ENCODE measurements at places on chromosomes 13 and 19. TPM values are rescaled to one million over a fixed set of nuclear protein-coding genes. Genes with fewer than 3 reads are reported as not detected.

GRCh38 chr19:42226886-42227285 lies 6.8 kb downstream of the ZNF526 start:
- no peak for DNase-seq

GRCh38 chr19:16208064-16208759 lies 10.5 kb downstream of the AP1M1 start:
- DNase-seq: no peak

DNA sequence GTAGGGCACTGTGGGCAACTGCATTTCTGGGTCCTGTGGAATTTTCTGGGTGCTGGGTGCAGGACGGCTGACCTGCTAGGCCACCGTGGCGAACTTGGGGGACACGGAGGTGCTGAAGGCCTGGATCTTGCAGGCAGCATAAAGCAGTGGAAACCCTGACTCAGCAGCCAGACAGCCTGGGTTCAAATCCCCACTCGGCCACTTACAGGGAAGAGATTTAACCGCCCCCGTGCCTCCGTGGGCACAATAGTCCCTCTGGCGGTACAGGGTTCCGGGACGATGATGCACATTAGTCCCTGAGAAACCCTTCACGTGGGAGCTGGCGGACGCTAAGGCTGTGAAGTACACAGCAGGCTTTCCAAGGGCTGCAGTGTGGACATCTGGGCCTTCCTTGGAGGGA lies 3.0 kb downstream of the FAM83E start:
- no peak for DNase-seq

GRCh38 chr13:98155475-98156109 lies 12.7 kb downstream of the FARP1 start:
- no peak for DNase-seq

GRCh38 chr19:19571071-19571786 lies 33.2 kb downstream of the CILP2 start:
- DNase-seq: no peak

- no peak for DNase-seq
Observed at GRCh38 chr13:67150608-67151007, 79.5 kb downstream of the PCDH9 start.

GRCh38 chr13:46664195-46664594 lies 111.2 kb downstream of the LRCH1 start:
- no peak for DNase-seq

- DNase-seq: no peak
Observed at GRCh38 chr19:35293363-35293739, 1.4 kb downstream of the MAG start.

DNA sequence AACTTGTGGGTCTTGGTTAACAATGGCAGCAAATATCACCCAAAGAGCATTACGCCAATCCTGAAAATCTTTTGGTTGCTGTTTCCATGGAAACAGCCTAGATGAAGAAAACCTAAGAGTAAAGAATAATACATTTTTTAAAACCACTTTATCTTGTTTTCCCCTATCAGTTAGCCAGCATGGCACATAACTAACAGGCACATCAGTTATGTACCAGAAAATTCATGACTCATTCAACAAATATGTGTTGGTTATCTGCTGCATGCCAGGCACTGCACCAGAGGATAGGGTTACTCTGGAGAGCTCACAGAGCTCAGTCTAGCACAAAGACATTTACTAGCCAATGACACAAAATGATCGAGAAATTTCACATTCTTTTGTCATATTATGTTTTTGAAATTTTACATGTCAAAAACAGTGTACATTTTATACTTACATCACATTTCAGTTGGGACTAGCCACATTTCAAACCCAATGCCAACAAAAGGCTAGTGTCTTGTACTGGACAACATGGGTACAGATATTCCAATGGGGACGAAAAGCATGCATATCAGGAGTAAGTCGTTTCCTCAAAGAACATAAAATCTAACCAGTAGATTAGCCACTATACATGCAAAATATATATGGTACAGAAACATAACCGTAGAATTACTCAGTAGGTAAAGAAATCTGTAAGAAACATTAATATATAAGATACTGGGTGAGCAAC lies 20.3 kb downstream of the LNX2 start:
- DNase-seq: no peak

- DNase-seq: no peak
Observed at GRCh38 chr19:32172566-32173160, 172.7 kb upstream of the ZNF507 start.

GRCh38 chr19:4528843-4529242 lies 6.2 kb downstream of the PLIN5 start:
- no peak for DNase-seq

GRCh38 chr13:98411617-98412265 lies 165.2 kb downstream of the STK24 start:
- DNase-seq: no peak

Gene LRCH1
- 30.1 TPM for polyA plus RNA-seq

Gene ZNF471
- 21.7 TPM for polyA plus RNA-seq

Gene ZFP28
- polyA plus RNA-seq: 14.2 TPM

Gene NKPD1
- polyA plus RNA-seq: 0.09 TPM

Gene SIRT2
- 47.4 TPM for polyA plus RNA-seq

Gene NAA16
- polyA plus RNA-seq: 26.8 TPM

Data from left renal pelvis (tissue), 4 donors.